RWPE1 (cell line): ENCODE measurements at places on chromosomes 11 and 22.

- DNase-seq = no peak
These were observed 2.6 kb upstream of the ATG2A start for GRCh38 chr11:64919627-64920026.

GRCh38 chr11:75797116-75797515 lies 17.9 kb upstream of the UVRAG start:
- DNase-seq = no peak

DNA sequence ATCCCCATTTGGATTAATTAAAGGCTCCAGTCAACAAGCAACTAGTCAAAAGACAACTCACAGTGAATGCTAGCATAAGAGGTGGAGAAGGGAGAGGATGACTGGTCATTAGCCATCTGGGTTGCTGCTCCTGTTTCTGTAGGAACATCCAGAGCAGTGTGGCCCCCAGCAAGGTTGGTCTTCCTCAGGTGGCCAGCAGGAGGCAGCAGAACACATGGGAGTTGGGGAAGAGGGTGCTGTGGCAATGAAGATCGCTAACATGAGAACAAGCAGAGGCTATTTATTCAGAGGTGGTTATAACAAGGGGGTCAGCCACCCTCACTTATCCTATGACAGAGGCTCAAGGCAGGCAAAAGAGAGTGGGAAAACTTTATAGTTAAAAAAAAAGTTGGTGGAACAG lies 21.3 kb downstream of the IZUMO1R start:
- no peak for DNase-seq

DNA sequence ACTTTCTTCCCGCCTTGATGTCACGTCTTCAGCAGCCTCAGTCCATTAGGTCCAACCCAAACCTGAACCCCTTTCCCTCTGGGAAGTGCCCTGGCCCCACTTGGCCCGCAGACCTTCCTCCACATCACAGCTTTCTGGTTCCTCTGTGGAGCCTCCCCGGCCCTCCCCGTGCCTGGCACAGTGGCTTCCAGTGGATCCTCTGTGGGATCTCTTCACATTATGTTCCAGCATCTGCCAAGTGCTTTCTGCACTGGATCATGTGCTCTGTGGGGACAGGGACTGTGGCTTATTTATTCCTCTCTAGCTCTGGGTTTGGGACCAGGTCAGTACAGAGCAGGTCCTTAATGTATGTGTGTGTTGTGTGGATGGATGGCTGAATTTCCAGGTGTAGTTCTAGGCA lies 30.9 kb downstream of the POLR3H start:
- no peak for DNase-seq

GRCh38 chr11:107973641-107974040 lies 35.1 kb upstream of the CUL5 start:
- DNase-seq = no peak

- DNase-seq = no peak
These were observed 18.9 kb downstream of the MYRF start for GRCh38 chr11:61771195-61771894.

DNA sequence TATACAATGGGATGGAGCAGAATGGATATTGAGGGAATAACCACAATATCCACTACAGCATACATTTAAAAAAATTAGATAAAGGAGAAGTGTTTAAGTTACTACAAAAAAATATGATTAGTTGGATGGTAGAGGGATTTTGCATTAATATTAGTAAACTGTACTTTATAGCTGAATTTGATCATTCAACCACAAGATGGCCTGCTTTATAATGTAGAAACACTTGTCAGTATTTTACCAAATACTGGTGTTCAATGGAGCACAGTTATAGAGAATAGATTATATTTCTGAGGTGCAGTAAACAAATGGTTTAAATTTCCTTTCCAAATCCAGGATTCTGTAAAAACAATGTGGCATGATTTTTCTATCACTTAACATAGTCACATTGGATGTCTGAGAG lies 818.8 kb upstream of the CHORDC1 start:
- DNase-seq = no peak

DNA sequence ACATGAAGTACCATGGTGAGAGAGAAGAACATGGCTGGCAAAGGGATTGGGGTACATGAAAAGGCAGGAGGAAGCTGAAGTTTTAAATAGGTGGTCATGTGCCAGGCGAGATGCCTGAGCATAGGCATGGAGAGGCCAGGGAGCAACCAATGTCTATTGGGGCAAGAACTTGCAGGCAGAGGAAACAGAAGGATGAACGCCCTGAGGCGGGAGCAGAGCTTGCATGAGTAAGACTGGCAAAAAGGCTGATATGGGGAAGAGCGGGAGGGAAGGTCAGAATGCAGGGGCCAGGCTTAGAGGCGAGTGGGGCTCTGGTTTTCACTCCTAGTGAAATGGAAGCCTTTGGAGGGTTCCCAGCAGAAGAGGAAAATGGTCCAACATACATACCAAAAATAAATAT lies 52.5 kb upstream of the VSTM5 start:
- no peak for DNase-seq

DNA sequence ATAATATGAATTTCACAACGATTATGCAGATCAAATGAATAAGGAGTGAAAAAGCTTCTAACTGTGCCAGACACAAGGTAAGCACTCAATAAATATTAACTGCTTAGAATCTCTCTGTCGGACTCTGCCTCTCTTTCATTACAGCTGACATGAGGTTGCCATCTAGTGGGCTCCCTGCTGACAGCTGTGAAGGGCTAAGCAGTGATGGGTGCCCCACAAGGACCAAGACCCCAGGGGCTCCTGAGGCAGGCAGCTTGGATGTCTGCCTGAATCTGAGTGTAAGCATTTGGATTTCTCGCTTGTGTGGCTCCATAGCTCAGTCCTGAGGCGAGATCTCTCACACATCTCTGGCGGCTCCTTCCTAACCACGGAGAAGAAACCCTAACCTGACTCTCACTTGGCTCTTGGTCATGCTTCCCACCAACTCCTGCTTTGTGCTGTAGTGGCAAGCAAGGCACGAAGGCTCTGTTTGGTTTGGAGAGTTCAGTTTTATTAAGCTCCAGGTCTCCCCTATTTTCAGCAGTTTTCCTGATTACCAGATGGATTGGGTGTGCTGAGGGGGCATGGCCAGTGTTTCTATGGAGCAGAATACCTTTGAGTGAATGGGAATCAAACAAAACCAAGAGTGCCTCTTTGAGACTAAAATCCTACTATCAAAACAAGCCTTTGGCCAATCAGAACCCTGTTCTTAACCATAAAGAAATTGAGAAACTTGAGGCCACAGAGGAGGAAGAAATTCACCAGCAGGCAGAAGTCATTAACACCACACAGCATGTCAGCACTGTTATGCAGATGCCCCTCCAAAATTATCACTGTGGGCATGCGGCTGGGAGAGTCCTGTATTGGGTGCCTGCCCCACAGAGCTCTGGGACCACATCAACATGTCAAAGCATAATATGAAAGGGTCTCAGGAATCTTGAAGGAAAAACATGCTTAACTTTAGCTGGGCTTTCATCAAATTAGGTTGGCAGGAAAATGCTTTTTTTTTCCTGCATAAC lies 152.8 kb upstream of the NTM start:
- no peak for DNase-seq

- no peak for DNase-seq
These were observed 22.6 kb downstream of the BUD13 start for GRCh38 chr11:116750070-116750718.

DNA sequence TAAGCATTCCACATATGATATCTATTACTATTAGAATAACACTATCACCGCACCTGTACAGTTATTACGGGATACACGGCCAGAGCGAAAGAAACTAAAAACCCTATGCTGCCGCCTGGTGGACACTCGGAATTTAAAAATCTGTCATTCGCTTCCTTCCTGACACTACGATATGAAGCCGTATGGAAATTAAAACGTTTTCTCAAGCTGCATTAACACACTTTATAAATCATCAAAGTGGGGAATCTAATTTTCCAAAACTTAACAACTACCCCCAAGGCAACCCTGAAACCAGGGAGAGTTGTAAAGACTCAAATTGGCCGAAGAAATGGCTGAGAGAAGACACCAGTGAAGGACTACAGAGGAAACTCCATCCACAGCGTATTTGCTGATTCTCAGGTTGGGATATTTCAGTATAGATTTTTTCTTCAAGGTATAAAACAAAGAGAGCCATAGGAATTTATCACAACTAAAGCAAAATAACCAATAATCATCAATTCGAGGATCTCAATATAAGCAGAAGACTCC lies 1.4 kb downstream of the CCDC73 start:
- DNase-seq = peak; percentile 48

DNA sequence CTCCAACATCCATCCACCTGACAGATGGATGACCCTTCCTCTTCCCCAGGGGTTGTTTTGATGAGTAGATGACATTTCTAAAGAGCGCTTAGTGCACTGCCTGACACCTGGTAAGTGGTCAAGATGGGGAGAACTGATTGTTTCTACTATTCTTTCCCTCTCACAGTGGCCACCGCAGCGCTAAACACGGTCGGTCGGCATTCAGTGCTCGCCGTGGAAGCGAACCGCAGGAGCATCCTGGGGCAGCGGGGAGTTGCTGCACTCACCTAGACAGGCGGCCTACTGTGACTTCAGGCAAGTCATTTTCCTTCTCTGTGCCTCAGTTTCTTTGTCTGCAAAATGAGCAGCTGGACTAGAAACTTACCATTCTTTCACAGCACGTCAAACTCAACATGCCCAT lies 5.0 kb upstream of the BEST1 start:
- no peak for DNase-seq

DNA sequence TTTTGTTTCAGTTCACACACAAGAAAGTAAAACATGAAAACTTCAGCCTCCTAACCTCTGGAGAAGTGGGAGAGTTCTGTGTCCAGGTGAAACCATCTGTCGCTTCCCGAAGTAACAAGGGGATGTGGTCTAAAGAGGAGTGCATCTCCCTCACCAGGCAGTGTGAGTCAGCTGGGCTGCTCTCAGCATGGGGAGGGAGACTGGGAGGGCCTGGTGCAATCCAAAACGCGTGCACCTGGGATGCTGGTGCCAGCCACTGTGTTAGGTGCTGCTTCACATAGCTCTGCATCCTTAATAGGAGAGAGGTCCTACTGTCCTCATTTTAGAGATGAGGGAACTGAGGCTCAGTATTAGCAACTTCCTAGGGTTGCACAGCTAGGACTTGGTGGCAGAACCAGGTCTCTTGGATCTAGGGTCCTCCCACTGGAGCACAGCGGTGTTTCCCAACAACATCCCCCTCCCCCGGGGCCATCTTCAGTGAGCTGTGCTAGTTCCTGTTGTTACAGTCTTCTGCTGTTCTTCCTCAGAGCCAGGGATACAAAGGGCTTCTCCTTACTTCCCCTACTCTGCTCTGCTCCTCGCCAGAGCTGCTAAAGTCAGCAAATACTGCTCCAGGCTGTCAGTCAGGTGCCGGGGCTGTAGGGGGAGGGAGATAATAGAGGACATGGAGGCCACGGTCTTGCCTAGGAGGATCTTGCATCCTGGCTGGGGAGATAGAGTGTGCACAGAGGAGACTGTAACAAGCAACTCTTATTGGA lies 8.0 kb downstream of the IL10RA start:
- DNase-seq = no peak

DNA sequence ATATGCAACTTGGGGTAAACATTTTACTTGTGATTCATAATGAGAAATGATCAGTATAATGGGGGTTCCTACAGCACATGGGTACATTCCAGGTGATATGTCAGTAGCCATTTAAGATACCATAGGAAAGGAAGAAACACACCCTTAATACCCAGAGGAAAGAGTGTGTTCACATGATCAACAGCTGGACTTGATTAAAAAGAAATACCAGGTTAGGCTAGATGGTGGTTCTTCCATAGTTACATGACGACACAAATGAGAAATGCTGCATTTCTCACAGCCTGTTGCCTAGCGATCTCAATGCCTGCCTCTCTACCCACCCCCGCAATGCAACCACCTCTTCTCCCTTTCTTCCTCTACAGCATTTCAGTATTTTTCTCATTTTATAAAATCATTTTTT lies 96.8 kb downstream of the TTC28 start:
- DNase-seq = no peak

- DNase-seq = peak; percentile 5
These were observed 9.8 kb upstream of the FAM111B start for GRCh38 chr11:59097113-59097708.

DNA sequence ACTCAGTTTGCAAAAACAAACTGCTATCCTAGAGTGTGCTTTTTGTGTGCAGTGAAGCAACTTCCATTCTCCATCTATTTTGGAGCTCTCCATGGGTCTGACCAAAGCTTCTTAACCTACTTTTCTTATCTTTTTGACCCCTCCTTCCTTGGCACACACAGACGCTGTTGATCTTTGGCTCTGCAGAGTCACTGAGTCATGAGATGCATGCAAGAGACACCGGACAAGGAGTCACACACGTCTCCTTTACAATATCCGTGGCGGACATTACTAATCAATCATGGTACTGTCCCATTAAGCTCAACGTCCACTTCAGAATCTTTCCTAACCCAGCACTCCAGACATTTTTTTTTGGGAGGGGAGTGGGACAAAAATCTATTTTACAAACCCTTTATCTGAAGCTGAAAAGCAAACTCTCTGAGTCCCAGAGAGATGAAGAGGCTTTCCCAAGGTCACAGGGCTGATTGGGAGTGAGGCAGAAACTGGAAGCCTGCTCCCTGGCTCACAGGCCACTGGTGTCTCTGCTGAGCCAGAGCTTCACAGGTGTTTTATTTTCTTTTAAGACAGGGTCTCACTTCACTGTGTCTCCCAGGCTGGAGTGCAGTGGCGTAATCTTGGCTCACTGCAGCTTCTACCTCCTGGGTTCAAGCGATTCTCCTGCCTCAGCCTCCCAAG lies 165.8 kb upstream of the SYT13 start:
- DNase-seq = no peak

- DNase-seq = no peak
These were observed 145.2 kb downstream of the FBXO7 start for GRCh38 chr22:32619614-32620426.

- no peak for DNase-seq
These were observed 582 bp upstream of the ATP6V1E1 start for GRCh38 chr22:17629173-17629489.

- no peak for DNase-seq
These were observed 798 bp downstream of the BCR start for GRCh38 chr22:23180893-23181720.

DNA sequence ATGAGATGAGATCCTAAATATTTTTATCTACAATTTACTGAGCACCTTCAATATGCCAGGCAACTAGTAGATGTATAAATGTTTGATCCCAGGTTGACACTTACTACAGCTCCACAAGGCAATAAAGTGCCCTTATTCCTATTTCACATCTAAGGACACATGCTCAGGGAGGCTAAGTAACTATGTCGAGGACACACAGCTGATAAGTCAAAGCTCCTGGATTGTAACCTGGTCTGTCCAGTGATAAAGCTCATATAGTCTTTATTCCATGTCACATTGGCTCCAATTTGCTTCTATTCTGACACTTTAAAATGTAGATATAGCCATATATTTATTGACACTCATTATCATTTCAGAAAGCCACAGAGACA lies 93.8 kb upstream of the BMAL1 start:
- no peak for DNase-seq

DNA sequence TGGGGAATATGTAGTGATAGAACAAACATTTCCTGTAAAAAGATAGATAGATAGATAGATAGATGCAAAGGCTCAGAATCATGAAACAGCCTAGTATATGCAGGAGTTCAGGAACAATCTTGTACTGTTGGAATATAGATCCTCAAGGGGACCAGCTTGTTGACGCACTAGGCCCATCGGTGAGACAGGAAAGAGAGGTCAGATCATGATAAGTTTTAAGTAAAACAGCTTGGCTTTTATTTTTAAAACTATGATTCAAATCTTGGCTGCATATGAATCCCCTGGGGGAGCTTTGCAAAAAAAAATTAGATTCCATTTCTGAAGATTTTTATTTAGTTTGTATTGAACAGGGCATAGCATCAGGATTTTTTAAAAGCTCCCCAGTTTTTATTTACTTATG lies 185.8 kb downstream of the TRPC6 start:
- DNase-seq = no peak

GRCh38 chr22:20388200-20388599 lies 5.8 kb upstream of the ZNF74 start:
- no peak for DNase-seq
